ENCODE measurements at places on chromosomes 5 and 9. TPM values are rescaled to one million over a fixed set of nuclear protein-coding genes. Genes with fewer than 3 reads are reported as not detected.

The NFIB gene
- polyA plus RNA-seq = 32.3 TPM

The ZBTB5 gene
- polyA plus RNA-seq = 3.9 TPM

The SPINK4 gene
- 0.40 TPM for polyA plus RNA-seq

The FBP2 gene
- polyA plus RNA-seq = 3.5 TPM

The DBH gene
- not detected for polyA plus RNA-seq

The CRHBP gene
- polyA plus RNA-seq = 2.7 TPM

The PCSK1 gene
- polyA plus RNA-seq = 1.1 TPM

The MAP1B gene
- 11.3 TPM for polyA plus RNA-seq

The SPATA31D3 gene
- polyA plus RNA-seq = not detected

The BTNL3 gene
- 0.22 TPM for polyA plus RNA-seq

The LMNB1 gene
- 11.3 TPM for polyA plus RNA-seq

The INSL4 gene
- not detected for polyA plus RNA-seq

The TMOD1 gene
- 17.3 TPM for polyA plus RNA-seq

The SLC6A19 gene
- not detected for polyA plus RNA-seq

The PHF2 gene
- polyA plus RNA-seq = 17.6 TPM

The RNF180 gene
- 0.99 TPM for polyA plus RNA-seq

The PCDHGC5 gene
- 0.07 TPM for polyA plus RNA-seq

The EIF4E1B gene
- not detected for polyA plus RNA-seq

The CCDC183 gene
- 0.79 TPM for polyA plus RNA-seq

The PCDHA1 gene
- polyA plus RNA-seq = 0.11 TPM

The REXO4 gene
- polyA plus RNA-seq = 18.8 TPM

The AMBP gene
- 57.3 TPM for polyA plus RNA-seq

The GPR150 gene
- 0.25 TPM for polyA plus RNA-seq

The SPATA31D4 gene
- not detected for polyA plus RNA-seq

The AQP7 gene
- polyA plus RNA-seq = 258 TPM

The ORM2 gene
- polyA plus RNA-seq = 3.8 TPM

The PCDHGA10 gene
- polyA plus RNA-seq = 1.8 TPM

The OBP2B gene
- polyA plus RNA-seq = not detected

The ARL14EPL gene
- polyA plus RNA-seq = 0.18 TPM

The SLCO6A1 gene
- not detected for polyA plus RNA-seq

The SARDH gene
- 1.2 TPM for polyA plus RNA-seq

The CKS2 gene
- 23.4 TPM for polyA plus RNA-seq

Data from adipose tissue (tissue), 3 donors.